ENCODE measurements at places on chromosomes 5 and 9. TPM values are rescaled to one million over a fixed set of nuclear protein-coding genes. Genes with fewer than 3 reads are reported as not detected.

The NELFB gene
- total RNA-seq: 86.4 TPM

The C9orf50 gene
- total RNA-seq: not detected

The NUP214 gene
- 35.5 TPM for total RNA-seq

The ANKRD31 gene
- 0.30 TPM for total RNA-seq

The GABRA6 gene
- not detected for total RNA-seq

The ZNF300 gene
- 0.05 TPM for total RNA-seq

GRCh38 chr5:79829260-79829659, 139.6 kb downstream of the CMYA5 start:
- no peak for DNase-seq

DNA sequence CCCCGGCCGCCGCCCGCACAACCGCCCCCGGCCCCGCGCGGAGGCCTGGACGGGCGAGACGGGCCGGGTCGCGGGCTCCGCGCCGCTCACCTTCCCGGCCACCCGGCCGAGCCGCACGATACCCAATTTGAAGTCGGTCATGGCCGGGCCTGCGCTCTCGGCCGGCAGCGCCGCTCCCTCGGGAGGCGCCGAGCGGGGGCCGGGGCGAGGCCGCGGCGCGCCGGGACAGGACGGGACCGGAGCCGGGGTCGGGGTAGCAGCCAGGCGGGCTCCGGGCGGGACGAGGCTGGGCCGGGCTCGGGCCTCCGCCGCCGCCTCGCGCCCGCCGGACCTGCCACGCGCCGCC, 216 bp downstream of the ZMYND19 start:
- no peak for DNase-seq

DNA sequence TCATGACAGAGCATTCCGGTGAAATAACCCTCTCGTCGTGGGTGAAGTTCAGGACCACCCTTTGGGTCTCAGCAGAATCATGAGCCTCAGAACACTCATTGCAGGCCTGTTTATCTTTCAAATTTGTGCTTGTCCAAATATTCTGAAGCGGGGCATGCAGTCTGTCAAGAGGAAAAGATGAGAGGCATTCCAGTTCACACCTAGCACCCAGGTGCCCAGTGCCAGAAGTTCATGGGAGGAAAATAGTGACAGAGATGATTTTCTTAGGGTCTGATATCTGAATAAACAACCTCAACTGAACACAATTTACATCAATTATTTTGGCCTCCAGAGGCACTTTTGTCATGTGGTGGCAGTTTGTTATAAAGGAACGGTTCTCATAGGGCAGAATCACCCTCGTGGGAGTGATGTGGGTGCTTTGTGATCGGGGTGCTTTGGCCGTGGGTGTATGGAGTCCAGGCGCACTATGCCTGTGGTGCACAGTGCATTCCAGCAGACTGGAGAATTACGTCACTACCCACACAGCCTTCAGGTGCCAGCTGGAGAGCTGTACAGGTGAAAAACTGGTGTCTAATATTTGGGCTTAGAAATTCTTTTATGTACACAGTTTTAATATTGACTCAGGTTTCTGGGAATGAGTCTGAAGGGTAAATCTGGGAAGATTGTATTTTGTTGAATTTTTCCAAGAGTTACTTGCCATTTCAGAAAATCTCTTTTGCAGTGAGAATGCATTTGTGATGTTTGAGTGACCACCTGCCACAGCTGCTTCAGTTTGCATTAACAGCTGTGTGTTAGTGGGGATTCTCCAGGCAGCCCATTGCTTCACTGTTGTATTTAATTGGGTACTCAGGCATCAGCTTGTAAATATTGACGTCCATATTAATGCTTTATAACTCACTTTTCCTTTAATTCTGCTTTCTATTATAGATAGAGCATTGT, 289.3 kb downstream of the FANCC start:
- no peak for DNase-seq

- DNase-seq: no peak
These were observed 120.9 kb upstream of the STK32A start for GRCh38 chr5:147113967-147114366.

GRCh38 chr5:39394946-39395345, 29.8 kb downstream of the DAB2 start:
- DNase-seq: no peak

DNA sequence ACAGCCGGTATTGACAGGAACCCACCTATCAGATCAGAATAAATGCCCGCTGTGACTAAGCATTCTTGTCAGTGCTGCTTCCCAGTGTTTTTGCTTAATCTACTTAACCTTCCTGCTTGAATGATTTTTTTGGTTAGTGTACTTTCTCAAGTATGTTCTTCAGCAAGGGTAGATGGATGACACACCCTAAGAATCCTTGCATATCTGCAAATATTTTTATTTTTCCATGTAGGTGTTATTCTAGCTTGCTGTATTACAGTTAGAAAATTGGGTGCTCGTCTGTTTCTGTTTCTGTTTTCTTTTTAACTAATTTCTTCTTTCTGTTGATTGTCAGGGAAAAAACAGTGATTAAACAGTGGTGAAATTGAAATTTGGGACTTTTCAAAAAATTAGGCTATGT, 64.5 kb downstream of the SEC61B start:
- DNase-seq: no peak

DNA sequence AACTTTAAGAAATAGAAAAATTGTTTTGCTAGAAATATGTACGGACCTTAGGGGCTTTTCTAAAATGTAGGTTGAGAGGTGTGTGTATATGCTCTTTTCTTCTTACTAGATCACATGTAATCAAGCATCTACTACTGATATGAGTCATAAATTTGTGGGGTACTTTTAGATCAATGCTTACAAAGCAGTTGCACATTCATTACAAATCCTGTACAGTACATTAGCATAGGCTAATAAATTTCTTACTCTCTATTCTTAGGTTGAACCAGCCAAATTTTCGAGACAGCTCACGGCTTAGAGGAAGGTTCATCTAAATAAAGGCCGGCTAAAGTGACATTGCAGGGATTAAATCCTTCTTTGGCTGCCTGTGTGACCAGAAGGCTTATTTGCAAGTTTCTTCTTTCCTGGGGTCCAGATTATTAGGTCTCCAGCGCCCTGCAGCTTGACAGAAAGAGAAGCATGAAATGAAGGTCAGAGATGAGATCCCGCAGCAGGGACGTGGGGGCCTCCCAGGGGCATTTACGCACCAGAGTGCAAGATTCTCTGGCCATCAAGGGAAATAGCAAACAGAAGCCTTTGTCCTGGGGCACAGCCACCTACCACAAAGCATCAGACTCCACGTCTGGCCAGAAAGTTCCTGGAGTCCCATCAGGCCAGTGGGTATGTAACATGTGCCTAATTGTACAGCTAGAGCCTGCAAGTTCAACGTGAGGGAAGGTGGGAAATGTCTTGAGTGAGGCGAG, 53.0 kb downstream of the NIM1K start:
- DNase-seq: no peak

DNA sequence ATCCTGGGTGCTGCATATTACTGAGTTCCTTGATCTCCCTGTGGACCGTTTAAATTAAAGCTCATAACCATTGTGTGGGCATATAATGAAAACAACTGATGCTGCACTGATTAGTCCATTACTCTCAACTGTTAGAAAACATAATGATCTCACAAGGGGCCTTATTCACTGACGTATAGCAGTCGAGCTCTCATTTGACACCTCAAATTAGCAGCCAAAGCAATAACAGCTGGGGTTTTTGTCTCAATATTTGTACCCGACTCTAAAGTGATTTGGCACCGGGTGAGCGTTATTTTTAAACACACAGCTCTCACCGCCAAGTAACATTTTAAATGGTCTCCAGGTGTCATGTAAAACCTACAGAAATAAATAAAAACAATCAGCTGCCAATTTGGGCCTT, 252.2 kb upstream of the PANK3 start:
- DNase-seq: no peak

- no peak for DNase-seq
These were observed 8.4 kb downstream of the DAPK1 start for GRCh38 chr9:87505869-87506678.

- DNase-seq: no peak
These were observed 149.0 kb upstream of the FST start for GRCh38 chr5:53331463-53331862.
